ENCODE measurements at places on chromosomes 12 and 14.

DNA sequence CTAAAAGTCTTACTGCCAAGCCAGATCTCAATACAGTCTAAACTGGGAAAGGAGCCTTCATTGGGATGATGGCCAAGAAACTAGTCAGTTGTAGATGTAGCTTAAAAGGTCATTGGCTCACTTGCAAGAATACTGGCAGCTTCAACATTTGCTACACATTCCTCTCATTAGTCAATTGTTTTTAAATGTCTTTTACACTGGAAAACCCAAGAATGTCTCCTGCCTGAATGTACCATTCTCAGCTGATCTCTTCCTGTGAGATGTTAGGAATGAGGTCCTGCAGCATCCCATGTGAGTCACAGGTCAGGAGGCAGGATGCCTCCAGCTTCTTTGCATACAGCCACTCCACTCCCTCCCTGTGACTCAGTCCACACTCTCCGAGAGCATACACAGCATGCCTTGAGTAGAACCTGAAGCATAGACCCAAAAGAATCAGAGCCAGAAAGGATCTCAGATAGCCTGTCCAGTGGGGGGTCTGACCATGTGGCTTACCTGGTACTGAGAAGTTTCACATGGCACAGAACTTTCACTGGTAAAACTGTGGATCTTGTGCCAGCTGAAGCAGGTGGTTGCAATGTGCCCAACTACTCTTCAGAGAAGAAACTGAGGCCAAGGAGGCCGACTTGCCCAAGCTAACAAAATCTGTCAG is 56.0 kb upstream of the HECTD1 start:
- DNase-seq = peak; percentile 94

- DNase-seq = no peak
Observed at GRCh38 chr14:37665479-37665878, 70.0 kb downstream of the TTC6 start.

DNA sequence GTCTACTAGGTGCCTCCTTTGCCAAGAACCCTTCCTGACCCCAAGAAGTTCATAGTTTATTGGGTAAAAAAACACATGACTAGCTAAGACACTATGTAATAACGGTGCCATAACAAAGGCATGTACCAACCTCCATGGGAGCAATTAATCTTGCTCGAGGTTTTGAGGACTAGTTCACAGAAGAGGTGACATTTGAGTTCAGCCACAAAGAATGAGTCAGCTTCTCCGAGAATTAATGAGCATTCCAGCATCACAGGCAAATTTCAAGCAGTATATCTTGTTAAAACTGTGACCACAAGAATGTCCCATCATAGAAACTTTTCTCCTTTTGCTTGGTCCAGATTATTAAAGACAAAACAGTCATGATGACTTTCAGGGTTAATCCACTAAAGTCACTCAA is 113.0 kb upstream of the RAP1B start:
- no peak for DNase-seq

- DNase-seq = no peak
Observed at GRCh38 chr12:88400302-88400701, 180.0 kb downstream of the KITLG start.

DNA sequence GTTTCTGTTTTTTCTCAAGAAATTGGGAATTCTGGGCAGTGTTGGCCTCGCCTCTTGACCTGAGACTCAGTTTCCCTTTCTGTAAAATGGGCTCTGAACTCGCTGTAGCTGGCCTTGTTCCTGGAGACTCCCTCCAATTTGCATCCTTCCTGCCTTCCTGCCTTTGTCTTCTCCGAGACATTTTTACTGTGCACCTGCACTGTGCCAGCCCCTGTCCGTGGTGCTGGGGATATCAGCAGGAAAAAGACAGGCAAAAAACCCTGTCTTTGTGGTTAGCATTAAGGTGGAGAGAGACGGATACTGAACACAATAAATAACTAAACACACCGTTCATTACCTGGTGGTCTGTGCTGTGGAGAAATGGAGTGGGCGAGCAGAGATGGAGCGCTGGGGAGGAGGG is 129.8 kb downstream of the AACS start:
- DNase-seq = no peak

GRCh38 chr14:93780813-93781400 is 7.4 kb downstream of the PRIMA1 start:
- DNase-seq = no peak

GRCh38 chr14:91088585-91089235 is 25.2 kb upstream of the DGLUCY start:
- no peak for DNase-seq

DNA sequence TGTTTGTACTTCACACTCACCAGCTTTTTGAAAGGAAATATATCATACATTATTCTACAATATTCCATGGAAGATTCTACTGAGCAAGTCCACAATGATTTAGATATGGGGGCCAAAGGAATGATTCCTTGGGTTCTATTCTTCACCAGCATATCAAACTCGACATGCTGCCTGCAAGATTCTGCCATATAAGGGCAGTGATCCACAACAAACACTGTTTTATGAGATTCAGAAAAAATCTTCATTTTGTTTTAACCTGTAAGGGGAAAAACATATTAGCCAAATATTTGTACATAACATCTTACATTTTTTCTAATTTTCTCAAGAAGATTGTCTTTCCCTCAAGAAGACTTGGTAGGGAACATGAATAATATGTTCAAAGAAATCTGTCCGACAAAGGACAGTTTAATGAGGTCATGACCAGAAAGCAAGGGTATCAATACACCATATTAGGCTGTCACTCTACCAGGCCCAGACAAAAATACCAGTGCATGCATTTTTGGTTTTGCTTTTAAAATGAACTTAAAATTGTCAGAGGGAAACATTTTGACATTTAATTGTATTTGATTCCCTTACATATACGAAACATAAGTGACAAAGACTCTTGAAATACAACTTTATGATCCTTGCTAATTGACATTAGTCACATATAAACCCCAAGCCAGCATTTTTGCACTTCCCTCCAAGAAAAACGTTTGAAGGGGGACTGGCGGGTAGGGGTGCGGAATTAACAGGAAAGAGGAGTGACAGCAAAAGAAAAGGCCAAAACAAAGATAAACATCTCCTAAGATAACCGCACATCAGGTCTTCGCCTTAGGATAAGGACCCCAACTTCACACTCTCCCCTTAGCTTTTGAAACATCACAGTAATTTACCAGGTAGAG is 980 bp downstream of the INTS13 start:
- DNase-seq = peak; percentile 15

- no peak for DNase-seq
Observed at GRCh38 chr12:45546545-45546944, 183.0 kb upstream of the ARID2 start.

- DNase-seq = no peak
Observed at GRCh38 chr14:100062590-100062989, 2.6 kb upstream of the EVL start.

GRCh38 chr12:103841690-103842584 is 903 bp upstream of the NT5DC3 start:
- DNase-seq = no peak

- DNase-seq = no peak
Observed at GRCh38 chr14:60232185-60232584, 16.8 kb upstream of the PPM1A start.

DNA sequence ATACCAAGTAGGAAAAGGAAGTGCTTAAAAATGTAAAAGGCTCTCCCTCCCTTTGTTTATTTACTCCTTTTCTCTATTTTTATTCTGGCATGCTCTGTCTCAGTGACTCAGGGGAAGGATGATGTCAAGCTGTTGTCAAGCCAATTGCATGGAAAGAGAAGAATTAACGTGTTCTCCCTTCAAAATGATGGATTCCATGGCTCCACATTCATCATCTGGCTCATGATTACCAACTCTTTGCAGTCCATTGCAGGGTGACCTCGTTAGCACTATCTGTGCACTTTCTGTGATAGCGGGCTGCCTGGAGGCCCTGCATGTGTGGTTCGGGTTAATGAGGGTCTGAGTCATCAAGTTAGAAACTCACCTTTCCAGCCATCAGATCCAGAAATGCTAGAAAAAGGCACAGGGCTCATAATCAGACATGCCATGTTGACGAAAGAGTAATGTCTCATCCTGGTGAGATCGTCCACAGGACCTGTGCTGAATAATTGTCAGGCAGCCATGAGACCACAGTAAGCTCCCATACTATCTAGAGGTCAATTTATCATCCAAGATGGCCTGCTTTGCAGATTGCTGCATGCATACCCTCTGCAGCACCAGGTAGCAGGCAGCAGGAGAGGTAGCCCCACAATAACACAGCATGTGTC is 79.2 kb upstream of the BTG1 start:
- DNase-seq = peak; percentile 59

GRCh38 chr14:37246427-37246829 is 48.7 kb downstream of the MIPOL1 start:
- DNase-seq = no peak

DNA sequence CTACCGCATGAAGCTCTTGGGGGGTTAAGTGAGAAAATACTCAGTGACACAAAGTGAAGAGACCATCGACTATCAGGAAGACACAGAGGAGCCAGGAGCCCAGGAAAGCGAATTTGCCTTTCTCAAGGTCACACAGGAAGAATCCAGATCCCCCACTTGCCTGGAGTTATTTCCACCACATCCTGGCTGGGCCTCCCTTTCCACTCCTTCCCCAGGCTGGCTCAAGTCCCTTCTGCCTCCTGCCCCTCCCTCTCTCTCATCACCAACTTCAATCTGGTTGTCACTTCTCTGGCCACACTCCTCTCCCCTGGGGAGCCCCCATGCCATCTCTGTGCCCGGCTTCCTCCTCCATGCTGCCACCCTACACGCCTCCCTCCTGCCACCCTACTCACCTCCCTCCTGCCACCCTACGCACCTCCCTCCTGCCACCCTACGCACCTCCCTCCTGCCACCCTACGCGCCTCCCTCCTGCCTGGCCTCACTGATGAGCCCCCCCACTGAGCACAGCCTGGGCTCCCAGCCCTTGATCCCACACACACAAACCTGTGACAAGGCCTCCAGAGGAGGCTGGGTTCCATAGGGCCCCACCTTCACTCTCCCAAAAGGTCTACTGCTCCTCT is 6.3 kb downstream of the SCNN1A start:
- no peak for DNase-seq

DNA sequence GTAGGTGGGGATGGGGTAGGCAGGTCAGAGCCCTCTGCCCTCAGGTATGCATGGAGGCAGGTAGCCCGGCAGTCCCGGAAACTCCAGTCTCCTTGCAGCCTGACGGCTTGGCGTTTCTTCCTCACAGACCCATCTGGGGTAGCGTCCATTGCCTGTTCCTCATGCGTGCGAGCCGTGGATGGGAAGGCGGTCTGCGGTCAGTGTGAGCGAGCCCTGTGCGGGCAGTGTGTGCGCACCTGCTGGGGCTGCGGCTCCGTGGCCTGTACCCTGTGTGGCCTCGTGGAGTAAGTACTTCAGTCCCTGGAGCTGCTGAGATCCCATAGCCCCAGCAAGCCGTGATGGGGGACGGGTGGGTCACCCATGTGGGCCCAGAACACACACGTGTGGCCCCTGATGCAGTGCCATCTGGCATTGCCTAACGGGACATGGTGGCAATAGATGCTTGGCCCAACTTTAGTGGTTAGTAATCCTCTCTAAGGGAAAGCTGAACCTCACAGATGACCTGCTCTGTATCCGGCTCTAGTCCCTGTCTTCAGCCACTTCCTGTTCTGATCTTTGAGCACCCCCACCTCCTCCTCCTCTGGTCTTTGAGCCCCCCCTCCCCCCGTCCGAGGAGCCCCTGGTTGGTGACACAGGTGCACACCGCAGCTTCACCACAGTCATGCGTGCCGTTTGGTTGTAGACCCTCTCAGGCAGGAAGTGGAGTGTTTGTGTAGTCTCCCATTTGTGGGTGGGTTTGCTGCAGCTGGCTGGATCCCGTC is 3.7 kb downstream of the SIVA1 start:
- no peak for DNase-seq

DNA sequence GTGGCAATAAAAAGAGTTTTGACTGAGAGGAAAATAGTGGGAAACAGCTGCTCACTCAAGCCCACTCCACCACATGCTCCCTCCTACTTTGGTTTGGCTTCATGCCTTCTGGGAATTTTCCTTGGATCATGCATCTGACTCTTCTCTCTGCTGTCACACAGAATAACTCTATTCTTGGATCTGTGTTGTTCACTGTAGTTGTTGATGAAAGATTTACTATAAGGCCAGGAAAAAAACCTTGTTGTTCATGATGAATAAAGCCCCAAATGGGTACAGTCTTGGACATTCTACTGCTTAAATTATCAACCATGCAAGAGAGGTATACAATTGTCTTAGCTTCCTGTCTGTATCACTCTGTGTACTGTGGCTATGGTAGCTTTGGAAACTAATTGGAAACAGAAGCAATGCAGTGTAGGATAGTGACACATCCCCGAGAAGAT is 70.5 kb downstream of the TMX1 start:
- DNase-seq = peak; percentile 96

- DNase-seq = no peak
Observed at GRCh38 chr12:18935371-18935965, 194.1 kb upstream of the PLEKHA5 start.

DNA sequence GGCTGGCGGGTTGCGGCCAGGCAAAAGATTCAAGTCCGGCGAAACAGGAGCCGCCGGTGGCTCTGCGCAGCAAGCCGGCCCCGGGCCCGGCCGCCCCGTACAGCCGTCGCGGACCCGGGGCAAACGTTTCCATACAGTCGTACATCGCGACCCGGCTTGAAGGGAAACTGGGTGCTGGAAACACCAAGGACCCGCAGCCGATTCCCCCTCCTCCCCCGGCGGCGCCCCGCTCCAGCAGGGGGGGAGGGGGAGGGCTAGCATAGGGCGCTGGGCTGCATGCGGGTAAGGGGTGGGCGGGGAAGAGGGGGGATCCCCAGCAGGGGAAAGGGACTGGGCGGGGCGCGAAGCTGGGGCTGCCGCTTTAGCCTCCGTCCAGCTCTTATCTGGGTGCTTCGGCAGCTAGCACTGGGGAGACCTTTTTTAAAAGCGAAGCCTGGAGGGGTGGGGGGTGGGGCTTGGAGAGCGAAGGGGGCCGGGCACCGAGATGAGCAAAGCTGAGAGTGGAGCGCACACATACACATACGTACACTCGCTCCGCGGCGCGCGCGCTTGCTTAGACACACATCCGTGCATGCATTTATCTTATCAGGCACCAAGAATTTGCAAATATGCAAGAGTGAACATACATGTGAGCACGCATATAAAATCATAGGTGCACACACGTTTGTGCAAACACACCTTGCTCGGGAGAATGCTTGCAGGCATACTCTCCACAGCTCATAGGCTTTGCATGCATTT is 11.9 kb downstream of the RARG start:
- peak; percentile 87 for DNase-seq

DNA sequence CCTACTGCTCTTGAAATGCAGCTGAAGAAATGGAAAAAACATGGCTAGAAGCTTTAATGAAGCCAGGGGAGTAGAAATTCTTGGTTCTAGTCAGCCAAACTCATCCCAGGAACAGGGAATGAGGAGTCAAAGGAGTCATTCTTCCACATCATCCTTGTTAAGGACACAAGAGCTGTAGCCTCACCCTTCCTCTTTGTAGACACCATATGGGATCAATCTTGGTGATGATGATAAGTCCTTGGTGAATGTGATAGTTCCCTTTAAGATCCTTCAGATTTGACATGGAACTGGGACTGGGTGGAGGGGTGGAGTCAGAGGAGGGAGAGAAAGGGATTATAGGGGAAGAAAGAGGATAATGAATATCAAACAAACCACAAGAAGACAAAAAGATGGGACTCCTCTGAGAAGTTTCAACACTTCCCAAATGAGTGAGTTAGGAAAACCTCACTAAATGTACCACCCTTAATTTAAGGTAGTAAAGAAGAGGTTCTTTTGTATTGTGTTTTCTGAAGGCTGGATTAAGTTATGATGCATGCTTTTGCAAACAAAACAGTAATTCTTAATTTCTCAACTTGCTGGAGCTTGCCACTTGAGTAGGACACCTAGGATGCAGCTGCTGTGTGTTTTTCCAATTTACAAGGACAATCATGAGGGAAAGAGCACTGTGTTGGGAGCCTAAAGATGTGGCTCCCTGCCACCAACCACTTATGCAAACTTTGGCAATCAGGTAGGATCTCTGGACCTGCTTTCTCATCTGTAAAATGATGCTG is 104.0 kb downstream of the WIF1 start:
- DNase-seq = no peak
